ENCODE measurements at places on chromosomes 6 and 20.

GRCh38 chr20:62875419-62876361, 14.1 kb upstream of the TCFL5 start:
- no peak for DNase-seq

DNA sequence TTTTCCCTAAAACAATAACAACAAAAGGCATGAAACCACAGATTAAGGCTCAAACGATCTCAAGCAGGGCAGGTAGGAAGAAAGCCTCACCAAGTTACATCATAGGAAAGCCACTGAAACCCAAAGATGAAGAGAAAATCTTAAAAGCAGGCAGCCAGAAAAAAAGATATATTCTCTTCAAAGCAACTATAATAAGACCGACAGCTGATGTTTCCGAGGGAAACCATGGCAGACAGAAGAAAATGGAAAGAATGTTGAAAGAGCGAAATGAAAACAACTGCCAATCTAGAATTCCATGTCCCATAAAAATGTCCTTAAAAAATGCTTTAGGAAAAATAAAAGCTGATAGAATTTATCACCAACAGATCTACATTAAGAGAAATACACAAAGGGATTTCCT, 161.5 kb upstream of the THBS2 start:
- no peak for DNase-seq

- no peak for DNase-seq
Measured at GRCh38 chr6:107822176-107823046, 1.7 kb downstream of the SCML4 start.

- DNase-seq = no peak
Measured at GRCh38 chr6:169839898-169840631, 88.6 kb downstream of the ERMARD start.

- no peak for DNase-seq
Measured at GRCh38 chr20:59780494-59781185, 152.8 kb downstream of the SYCP2 start.
